ENCODE measurements at places on chromosomes 1 and 21.

GRCh38 chr1:234408757-234409156 lies 35.5 kb downstream of the COA6 start:
- no peaks in the 10 kb centered on the region for H3K27me3 ChIP-seq
- no peak overlapping the region for H3K27ac ChIP-seq
- peaks cover 8% of the 10 kb centered on the region for H3K36me3 ChIP-seq
- DNase-seq: no peak
- H3K4me3 ChIP-seq: no peak overlapping the region
- no peaks in the 10 kb centered on the region for H3K4me1 ChIP-seq

DNA sequence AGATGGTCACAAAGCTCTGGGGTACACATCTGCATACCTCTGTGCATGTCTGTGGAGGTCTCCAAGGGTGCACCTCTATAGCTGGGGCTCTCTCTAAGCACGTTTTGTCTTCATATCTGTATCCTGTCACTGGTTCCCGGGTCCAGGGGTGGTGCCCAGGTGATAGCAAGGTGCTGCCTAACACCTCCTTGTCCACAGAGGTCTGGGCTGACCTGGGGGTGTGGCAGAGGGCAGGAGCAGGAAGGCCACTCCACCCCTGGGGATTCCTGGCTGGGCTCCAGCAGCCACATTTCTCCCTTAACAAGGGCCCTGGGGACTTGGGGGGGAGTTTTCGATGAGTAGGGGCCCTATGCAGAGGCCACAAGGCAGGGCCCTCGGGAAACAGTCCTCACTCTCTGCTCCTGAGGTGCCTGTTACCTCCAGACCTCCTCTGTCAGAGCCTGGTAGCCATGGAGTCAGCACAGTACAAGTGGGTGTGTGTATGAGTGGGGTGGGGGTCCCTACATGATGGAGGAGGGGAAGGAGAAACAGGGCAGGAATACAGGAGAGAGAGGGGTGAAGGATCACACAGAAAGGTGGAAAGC lies 7.0 kb upstream of the CDCP2 start:
- DNase-seq: no peak
- H3K27me3 ChIP-seq: no peaks in the 10 kb centered on the region
- H3K27ac ChIP-seq: no peak overlapping the region
- H3K36me3 ChIP-seq: no peaks in the 10 kb centered on the region
- H3K4me3 ChIP-seq: no peak overlapping the region
- no peaks in the 10 kb centered on the region for H3K4me1 ChIP-seq

DNA sequence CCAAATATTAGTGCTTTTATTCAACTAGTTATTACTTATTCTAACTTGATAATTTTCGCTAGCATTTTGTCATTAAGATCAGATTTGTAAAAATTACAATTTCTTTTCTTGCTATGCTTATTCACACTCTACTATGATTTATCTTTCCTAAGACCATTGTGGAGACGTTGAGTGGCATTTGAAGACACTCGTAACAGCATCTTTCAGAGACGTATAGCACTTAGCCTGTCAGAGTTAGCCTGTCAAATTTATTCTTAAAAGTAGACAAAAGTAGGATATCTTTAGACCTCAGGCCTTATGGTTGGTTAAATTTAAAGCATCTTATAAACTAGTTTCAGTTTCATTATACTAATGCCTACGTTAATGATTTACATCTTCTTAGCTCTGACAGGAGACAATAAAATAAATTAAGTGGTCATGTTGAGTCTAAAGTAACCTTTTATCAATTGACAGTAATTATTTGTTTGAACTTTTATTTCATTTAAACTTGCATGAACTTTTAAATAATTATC lies 1410.1 kb downstream of the MRPL39 start:
- no peak overlapping the region for H3K4me3 ChIP-seq
- no peaks in the 10 kb centered on the region for H3K36me3 ChIP-seq
- no peaks in the 10 kb centered on the region for H3K27me3 ChIP-seq
- no peak overlapping the region for H3K27ac ChIP-seq
- no peaks in the 10 kb centered on the region for H3K4me1 ChIP-seq

GRCh38 chr1:156025876-156026275 lies 5.1 kb upstream of the SSR2 start:
- H3K27me3 ChIP-seq: no peaks in the 10 kb centered on the region
- no peak for DNase-seq
- H3K36me3 ChIP-seq: no peaks in the 10 kb centered on the region
- H3K4me1 ChIP-seq: peaks cover 2% of the 10 kb centered on the region
